ELF-1 (cell line): ENCODE measurements at places on chromosomes 7 and 10.

GRCh38 chr7:150586785-150587152, 19.6 kb downstream of the GIMAP4 start:
- DNase-seq = no peak

DNA sequence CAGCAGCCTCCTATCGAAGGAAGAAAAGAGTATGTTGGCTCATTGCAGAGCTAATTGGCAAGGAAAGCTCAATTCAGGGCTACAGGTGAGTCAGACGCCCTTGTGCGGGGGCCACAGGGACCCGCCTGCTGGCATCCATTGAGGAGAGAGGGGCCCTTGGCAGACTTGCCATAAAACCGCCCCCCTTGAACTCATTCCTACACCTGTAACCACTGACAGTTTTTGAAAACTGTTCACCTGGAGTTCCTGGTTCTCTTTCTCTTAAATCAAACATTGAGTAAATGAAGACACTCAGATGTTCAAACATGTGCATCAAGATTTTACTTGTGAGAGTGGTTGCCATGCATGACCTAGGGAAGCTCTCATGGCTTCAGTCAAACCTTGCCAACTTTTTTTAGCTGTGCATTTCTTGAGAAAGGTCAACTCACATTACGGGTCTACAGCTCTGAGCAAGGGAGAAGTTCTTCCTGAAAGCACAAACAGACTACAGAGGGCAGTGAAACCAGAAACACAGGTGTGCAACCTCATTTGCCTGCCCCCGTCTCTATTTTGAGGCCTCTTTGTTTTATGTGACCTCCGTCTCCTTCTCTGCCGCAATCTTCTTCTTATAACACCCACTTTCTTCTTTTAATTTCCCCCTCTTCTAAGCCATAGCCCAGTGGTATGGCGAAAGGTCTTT, 87.8 kb downstream of the TBXAS1 start:
- no peak for DNase-seq

DNA sequence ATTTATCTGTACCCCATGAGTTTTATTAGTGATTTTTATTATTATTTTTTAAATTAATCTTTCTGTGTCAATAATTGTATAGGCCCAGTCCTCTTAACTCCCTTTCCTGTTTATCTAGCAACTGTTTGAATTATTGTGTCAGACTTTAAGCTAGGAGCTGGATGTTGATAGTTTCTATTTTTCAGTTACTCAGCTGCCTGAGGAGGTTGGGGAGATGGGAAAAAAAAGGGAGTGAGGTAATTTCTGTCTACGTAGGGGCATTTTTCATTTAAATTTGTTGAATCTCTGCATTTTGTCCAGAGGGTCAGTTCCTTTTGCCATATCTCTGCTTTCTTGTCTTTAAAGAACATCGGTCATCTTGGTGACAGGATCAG, 5.0 kb upstream of the ZNF518A start:
- DNase-seq = no peak

GRCh38 chr7:8200316-8200715, 61.7 kb downstream of the ICA1 start:
- no peak for DNase-seq

GRCh38 chr7:150382123-150382843, 3.2 kb downstream of the ZNF775 start:
- DNase-seq = no peak

DNA sequence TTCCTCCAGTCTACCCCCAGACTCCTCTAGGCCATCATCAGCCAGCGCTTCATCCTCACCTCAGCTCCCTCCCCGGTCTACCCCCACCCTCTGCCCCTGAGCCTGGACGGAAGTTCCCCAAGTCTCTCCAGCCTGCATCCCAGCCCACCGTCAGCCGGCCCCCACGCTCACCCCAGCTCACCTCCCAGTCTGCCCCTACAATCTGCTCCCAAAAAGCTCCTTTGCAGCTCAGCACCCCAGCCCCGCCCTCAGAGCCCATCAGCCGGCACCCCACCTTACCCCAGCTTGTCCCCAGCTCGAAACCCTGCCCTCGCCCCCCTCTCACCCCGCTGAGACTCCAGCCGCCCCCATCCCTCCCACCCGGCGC, 322 bp upstream of the RAMP3 start:
- no peak for DNase-seq

DNA sequence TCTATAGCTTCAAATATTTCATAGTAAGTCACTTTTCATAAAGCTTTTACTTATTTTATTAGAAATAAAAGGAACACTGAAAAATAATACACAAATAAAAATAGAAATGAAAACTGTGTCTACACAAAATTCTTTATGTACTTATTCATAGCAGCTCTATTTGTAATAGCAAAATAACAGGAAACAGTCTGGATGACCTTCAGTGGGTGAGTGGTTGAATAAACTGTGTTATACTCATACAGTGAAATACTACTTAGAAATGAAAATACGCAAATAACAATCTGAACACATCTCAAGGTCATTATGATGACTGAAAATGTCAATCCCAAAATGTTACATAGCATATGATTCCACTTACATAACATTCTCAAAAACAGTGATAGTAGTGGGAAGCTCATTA, 138.7 kb upstream of the PCLO start:
- no peak for DNase-seq

DNA sequence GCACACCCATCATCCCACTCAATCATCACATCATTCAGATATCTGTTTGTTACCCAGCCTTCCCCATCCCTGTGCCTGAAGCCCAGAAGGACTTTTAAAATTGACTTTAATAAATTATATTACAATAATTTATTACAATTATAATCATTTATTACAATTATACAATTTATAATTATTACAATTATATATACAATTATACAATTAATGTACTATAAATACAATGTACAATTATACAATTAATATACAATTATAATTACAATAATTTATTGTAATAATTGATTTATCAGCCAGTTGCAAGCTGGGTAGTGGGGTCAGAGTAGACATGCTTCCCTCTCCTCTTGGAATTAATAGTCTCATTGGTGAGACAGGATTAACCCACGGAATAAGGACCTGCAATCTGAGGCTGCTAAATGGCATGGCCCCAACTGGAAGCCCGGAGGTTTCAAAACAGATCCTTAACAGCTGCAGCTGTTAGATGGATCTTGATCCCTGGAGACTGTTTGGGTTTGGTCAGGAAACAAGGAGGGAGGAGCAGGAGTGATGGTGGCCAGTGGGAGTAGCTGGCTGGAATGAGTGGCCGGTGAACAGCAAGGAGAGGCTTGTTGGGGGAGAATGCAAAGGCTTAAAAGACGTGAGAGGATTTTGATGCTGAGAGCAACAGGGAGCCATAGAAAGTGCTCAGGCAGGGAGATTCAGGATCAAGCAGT, 402.8 kb upstream of the PODXL start:
- DNase-seq = no peak

- DNase-seq = no peak
Observed at GRCh38 chr7:116185450-116185849, 24.9 kb upstream of the TES start.

DNA sequence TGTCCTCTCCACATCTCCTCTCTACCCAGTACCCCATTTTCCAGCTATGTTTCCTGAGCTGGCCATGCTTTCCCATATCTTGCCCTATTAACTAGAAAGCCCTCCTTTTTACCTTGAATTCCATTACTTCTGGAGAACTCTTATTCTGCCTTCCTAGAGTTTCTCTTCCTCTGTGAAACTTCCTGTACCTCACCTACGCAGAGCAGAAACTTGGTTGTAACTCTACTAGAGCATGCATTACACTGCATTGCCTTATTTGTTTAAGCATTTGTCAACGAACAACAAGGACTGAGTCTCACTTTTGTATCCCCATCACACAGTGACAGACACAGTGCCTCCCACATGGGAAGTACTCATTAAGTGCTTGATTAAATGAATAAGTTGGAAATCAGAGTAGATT, 36.4 kb downstream of the VCL start:
- DNase-seq = no peak

- no peak for DNase-seq
Observed at GRCh38 chr7:35529713-35530112, 165.2 kb downstream of the HERPUD2 start.

- no peak for DNase-seq
Observed at GRCh38 chr10:132102071-132102716, 36.4 kb downstream of the JAKMIP3 start.

DNA sequence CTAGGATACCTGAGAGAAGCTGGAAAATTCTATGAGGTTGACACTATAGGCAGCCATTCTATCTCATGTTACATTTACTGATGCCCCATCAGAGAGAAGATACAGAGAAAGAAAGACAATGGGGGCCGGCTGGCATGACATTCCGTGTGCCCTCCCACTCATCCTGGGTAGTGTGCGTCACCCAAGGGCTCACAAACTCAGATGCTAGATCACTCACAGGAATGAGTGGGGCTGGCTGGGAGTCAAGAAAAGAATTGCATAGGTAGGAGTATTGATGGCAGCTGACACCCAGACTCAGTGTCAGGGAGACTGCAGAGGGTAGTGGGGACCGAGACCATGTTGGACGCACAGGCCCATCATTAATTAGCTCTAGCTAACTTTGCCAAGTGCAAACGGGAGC, 1113.5 kb upstream of the AUTS2 start:
- DNase-seq = no peak

DNA sequence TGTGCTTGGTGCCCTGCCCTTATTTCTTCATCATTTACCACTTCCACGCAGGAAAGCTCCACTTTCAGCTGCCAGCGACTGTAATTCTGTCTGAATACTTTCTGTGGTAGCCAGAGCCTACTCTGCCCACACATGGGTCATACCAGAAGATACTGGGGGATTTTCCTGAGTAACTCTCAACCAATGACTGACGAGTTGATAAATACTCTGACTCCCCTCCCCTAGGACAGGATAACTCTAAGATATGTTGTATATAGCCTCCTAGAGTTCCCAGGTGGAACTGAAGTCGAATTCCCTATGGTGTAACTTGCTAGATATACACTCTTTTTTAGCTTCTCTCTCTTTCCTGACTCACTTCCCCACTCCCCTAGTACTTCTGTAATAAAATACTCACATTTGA, 29.8 kb downstream of the SEM1 start:
- no peak for DNase-seq

GRCh38 chr7:4803397-4804241, 28.2 kb downstream of the AP5Z1 start:
- DNase-seq = peak; percentile 74

DNA sequence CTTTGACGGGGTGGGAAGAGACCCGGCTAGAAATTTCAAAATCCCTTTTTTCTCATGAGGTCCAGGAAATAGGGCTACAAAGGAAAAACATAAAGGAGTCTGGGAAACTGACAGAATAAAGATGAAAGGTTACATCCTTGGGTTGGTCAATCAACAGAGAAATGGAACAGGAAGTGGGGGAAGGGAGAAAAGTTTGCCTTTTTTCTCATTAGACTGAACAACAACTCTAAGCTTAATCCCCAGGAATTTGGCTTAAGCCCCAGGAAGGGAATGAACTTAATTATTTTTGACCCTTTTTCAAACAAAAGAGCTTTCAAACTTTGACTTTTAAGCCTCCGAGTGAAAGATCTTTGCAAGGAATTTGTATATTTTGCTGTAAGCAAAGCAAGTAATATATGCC, 32.7 kb downstream of the LGI1 start:
- peak; percentile 18 for DNase-seq
